Activated naive CD8-positive, alpha-beta T cell treated with anti-CD3 and anti-CD28 coated beads, Interleukin-2, amount 50 U/mL, for 24 hours (primary cell): ENCODE measurements at places on chromosomes 1 and 21.
A peak's percentile ranks its signal among the peaks of the same experiment; 100 is the strongest.

- no peak for DNase-seq
Observed at GRCh38 chr1:244224487-244225430, 173.7 kb downstream of the ZBTB18 start.

DNA sequence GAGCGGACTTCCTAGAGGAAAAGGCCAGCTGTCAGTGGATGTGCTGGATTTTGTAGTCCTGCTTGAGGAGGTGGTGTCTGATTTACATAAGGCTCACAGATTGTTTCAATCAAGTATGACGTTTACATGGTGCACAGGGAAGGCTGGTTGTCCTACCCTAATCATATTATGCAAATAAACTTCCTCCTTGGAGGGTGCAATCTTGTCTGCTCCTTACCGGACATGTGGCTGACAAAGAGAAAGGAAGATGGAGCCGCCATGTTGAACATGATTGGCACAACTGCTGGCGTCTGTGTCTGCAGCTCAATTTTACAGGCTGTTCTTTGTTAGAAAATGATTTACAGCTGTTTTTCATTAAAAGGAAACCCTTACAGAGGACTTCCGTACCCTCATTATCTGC lies 1656.1 kb downstream of the KCNT2 start:
- DNase-seq: no peak

DNA sequence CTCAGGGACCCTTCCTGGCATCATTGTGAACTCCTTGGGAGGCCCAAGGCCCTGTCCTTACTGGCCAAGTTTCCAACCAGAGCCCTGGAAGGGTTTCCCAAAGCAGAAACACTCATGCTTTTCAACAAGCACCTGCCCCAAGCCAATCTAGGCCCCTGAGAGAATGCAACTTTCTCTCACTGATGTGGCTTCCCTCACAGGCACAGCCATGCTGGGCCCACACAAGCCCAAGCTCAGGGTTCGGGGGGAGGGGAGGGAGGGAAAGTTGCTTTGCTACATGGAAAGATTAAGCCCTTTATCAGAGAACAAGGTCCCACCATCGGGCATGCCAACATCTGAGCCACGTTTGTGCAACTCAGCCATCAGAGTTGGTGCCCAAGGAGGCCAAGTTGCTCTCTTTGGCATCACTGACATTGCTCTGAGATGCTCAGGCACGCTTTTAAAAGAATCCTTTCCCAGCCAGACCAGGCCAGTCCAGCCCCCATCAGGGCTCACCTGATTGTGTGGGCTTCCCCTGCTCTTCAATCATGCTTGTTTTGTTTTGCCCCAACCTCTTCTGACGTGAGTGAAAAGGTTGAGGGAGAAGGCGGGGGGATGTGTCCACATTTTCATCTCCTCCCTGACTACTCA lies 43.5 kb downstream of the RIMS3 start:
- no peak for DNase-seq

GRCh38 chr1:228917342-228917741 lies 182.1 kb downstream of the RHOU start:
- no peak for DNase-seq

DNA sequence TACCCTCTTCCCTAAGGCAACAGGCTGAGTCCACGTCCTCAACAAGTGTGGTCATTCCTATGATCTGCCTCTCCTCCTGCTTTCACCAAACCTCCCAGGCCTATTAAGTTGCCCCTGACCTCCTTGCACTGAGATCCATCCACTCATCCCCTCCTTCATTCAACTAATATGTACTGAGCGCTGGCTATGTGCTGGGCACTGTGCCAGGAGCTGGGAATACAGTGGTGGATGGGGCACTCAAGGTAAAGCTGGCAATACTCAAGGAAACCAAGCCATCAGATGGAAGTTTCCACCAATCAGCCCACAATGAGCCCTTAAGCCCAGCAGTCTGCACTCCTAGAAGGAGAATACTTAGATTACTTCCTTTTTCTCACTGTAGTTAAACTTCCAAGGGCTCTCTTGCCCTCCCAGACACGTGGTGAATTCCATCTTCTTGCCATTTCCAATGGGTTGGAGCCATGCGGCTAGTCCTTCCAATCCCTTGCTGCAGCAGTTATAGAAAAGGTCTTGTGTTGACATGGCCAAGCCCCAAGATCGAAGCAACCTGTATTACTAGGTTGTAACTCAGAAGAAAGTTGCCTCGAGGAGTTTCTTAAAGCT lies 279.9 kb upstream of the RUNX1 start:
- DNase-seq: no peak

GRCh38 chr1:22229379-22229778 lies 86.5 kb upstream of the WNT4 start:
- no peak for DNase-seq

GRCh38 chr1:170886460-170886859 lies 48.9 kb upstream of the MROH9 start:
- DNase-seq: no peak

DNA sequence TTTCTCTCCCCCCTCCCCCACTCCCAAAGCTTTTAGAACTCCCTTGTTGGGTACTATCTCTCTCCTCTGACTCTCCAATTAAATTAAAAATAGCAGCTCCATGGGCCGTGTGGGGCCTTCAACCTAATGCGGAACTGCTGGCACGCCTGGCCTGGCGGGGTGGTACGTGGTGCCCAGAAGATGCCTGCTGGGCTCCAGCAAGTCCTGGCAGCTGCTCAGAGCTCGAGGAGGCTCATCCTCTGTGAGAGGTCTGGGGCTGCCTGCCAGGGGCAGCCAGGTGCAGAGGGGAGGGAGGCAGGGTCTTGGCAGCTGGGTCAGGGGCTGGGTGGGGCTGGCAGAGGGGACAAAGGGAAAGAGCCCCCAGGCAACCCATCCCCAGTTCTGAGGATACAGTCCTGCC lies 74.4 kb downstream of the ACTL8 start:
- DNase-seq: no peak

GRCh38 chr1:99548943-99549605 lies 96.8 kb upstream of the PALMD start:
- DNase-seq: no peak

- no peak for DNase-seq
Observed at GRCh38 chr1:209550519-209550918, 33.0 kb upstream of the CAMK1G start.

DNA sequence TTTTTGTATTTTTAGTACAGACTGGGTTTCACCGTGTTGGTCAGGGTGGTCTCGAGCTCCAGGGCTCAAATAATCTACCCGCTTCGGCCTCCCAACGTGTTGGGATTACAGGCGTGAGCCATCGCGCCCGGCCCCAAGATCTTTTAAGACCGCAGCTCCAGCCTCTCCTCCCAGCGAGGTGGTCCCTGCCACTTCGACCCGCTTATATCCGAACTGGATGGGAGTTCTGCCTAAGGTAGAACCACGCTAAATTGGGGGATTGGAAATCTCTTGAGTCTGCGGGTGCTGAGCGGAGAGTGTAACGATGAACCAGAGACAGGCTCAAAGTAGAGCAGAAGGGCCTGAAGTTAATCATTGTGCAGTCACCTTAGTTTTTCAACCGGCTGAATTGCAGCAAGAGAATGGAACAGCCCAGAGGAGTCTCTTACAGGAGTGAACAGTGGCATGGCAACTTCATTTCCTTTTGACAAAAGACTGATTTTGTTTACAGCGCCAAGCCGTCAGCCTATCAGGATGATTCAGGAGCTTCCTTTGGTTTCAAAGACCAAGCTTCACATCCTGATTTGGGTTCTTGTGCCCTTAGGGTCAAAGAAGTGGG lies 726 bp upstream of the CYB5R1 start:
- peak; percentile 15 for DNase-seq

GRCh38 chr1:91732291-91733107 lies 153.5 kb downstream of the TGFBR3 start:
- peak; percentile 52 for DNase-seq

DNA sequence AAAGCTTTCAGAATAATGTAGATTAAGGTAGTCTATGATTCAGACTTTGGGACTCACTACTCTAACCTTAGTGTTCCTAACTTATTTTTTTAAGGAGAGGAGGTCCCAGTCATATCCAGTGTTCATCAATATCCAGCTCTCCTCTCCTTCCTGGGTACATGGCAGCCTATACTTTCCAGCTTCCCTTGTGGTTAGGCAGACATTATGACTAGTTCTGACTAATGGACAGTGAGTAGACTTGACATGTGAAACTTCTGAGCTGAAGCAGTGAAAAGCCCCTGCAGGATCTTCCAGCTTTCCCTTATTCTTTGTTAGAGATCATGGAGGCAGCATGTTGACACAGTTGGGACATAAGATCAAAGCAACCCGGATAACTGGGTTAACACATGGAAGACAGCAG lies 144.2 kb downstream of the PTPRU start:
- DNase-seq: no peak

- no peak for DNase-seq
Observed at GRCh38 chr1:230204842-230205241, 137.8 kb downstream of the GALNT2 start.

- no peak for DNase-seq
Observed at GRCh38 chr1:208303743-208304712, 59.8 kb upstream of the PLXNA2 start.

- no peak for DNase-seq
Observed at GRCh38 chr1:46582972-46583371, 21.1 kb downstream of the MKNK1 start.

GRCh38 chr1:29478151-29478791 lies 241.9 kb downstream of the PTPRU start:
- DNase-seq: no peak

- DNase-seq: no peak
Observed at GRCh38 chr1:242139986-242140385, 141.1 kb upstream of the MAP1LC3C start.

GRCh38 chr21:32682696-32683474 lies 44.9 kb downstream of the SYNJ1 start:
- DNase-seq: no peak

- no peak for DNase-seq
Observed at GRCh38 chr1:7781501-7781900, 2.6 kb upstream of the PER3 start.

DNA sequence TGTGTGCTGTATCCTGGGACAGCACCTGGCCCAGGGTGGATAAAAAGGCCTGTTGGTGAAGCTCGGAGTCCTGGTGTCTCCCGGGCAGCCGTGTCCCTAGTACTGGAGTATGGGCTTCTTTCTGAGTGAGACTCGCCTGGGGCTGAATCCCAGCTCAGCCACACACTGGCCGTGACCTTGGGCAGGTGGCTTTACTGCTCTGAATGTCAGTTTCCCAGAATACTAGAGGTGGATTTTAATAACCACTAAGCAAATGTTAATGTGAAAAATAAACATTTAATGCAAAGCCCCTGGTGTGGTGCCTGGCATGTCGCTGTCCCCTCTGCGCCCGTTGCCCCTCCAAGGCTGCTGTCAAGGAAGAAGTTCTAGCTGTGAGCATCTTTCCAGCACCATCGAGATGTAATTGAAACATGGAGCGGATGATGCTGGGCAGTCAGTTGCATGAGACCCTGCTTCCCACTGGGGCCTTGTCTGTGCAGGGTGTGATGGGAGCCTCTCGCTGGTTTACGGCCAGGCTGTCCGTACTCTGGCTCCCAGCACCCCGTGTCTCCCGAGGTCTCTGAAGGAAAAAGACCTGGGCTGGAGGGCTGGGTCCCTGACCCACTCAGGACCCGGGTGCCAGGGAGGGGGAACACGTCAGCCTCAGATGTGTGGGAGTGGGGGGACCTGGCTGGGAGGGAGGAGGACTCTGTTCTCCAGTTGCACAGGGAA lies 527.8 kb downstream of the MATN1 start:
- no peak for DNase-seq

GRCh38 chr1:95095833-95096217 lies 21.3 kb upstream of the TLCD4 start:
- DNase-seq: no peak

GRCh38 chr21:36171336-36171735 lies 14.7 kb downstream of the DOP1B start:
- DNase-seq: no peak

- DNase-seq: peak; percentile 49
Observed at GRCh38 chr1:36384542-36385409, 948 bp downstream of the STK40 start.

- DNase-seq: no peak
Observed at GRCh38 chr1:160853754-160854153, 8.9 kb downstream of the CD244 start.

- DNase-seq: no peak
Observed at GRCh38 chr21:46226146-46226545, 2.4 kb downstream of the LSS start.

DNA sequence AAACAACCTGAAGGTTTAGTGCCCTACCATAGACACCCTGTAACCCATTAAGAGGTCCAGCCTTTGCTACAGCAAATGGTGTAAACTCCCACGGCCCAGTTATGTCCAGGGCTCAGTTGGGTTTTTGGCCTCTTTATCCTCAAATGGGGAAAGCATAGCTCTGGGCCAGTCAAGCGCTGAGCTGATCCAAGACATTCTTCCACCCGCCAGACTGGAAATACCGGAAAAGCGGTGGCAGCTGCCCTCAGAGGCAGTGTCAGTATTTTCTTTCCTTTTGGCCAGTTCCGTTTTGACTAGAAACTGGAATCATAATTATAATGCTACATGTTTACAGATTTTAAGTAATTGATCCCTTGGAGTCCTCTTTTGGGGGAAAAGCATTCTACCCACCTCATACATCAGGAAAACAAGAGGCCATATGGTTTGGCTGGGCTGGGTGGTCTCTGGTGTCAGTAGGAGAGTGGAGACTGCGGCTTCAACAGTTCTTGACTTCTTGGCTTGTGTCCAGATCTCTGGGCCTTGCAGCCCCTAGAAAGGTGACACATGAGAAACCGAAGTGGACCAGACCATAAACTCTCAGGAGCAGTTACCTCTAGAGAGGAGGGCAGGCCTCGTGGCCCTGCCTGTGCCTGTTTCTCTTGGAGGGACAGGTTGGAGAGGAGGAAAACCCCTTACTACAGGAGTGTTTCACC lies 30.2 kb upstream of the CLDN14 start:
- no peak for DNase-seq

- no peak for DNase-seq
Observed at GRCh38 chr1:94738371-94738770, 81.8 kb upstream of the SLC44A3 start.

DNA sequence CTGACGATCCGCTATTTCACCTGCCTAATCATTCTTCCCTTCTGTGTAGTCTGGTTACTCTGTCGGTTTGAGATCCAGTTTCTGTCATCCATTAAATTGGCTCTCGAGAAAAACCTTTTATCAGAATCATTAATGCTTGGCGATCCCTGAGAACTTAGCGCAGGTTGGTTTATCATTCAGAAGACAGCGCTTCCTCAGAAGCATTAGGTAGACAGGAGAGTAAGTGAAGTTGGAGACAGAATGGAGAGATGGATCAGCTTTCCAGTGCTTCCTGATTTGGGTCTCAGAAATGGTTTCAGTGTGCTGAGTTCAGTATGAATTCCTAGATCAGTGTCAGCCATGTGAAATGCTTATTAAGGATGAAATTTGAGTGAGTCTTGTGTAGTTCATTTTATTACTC lies 1.3 kb downstream of the USP1 start:
- no peak for DNase-seq

- no peak for DNase-seq
Observed at GRCh38 chr21:16181018-16181417, 451.2 kb downstream of the USP25 start.

GRCh38 chr21:39891111-39891510 lies 23.9 kb downstream of the PCP4 start:
- DNase-seq: no peak

GRCh38 chr21:41897700-41898099 lies 18.6 kb upstream of the PRDM15 start:
- no peak for DNase-seq

- no peak for DNase-seq
Observed at GRCh38 chr1:35569936-35570335, 3.2 kb upstream of the TFAP2E start.
